Chondrocyte (in vitro differentiated cells): ENCODE measurements at places on chromosomes 2 and 18. TPM values are rescaled to one million over a fixed set of nuclear protein-coding genes. Genes with fewer than 3 reads are reported as not detected.

- H3K4me1 ChIP-seq, result no peaks in the 10 kb centered on the region
- H3K27me3 ChIP-seq, result peaks cover 3% of the 10 kb centered on the region
- no peak overlapping the region for H3K4me3 ChIP-seq
- no peak for DNase-seq
Observed at GRCh38 chr2:108240966-108241365, 1.2 kb downstream of the SULT1C3 start.

DNA sequence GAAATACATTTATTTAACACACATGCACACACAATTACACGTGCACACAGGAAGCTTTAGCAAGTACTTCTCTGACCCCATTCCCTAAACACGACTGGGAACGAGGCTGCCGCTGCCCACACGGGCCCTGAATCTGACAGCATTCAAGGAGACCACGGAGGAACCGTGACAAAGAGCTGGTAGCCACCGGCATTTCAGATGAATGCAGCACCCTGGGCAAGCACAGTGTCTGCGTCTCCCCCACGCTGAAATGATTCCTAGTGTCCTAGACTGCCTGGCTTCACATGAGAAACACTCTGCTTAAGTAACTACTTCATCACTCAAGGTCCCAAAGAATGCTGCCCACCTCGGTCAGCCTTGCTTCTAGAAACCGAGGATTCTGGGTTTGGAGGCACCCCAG lies 95.0 kb downstream of the HDAC4 start:
- peaks cover 20% of the 10 kb centered on the region for H3K4me1 ChIP-seq
- peak; percentile 44 for DNase-seq
- no peaks in the 10 kb centered on the region for H3K36me3 ChIP-seq
- H3K4me3 ChIP-seq, result no peak overlapping the region
- H3K27ac ChIP-seq, result no peak overlapping the region

DNA sequence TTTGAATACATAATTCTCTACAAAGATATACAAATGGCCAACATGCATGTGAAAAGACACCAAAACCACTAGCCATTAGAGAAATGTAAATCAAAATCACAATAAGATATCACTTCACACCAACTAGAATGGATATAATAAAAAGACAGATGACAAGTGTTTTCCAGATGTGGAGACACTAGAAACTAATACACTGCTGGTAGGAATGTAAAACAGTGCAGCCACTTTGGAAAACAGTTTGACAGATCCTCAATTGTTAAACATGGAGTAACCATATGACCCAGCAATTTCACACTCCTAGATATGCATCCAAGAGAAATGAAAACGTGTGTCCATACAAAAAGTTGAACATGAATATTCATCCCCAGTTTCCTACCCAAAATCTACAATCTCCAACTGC lies 9.8 kb upstream of the RAB11FIP5 start:
- H3K4me1 ChIP-seq, result no peaks in the 10 kb centered on the region
- no peak for DNase-seq
- no peak overlapping the region for H3K4me3 ChIP-seq

GRCh38 chr18:8084160-8084559 lies 517.0 kb downstream of the PTPRM start:
- peaks cover 28% of the 10 kb centered on the region for H3K36me3 ChIP-seq
- peaks cover 3% of the 10 kb centered on the region for H3K4me1 ChIP-seq
- no peak for DNase-seq
- no peak overlapping the region for H3K4me3 ChIP-seq
- no peaks in the 10 kb centered on the region for H3K27me3 ChIP-seq

GRCh38 chr2:41906338-41906725 lies 141.5 kb upstream of the PKDCC start:
- H3K27ac ChIP-seq, result no peak overlapping the region
- H3K4me3 ChIP-seq, result no peak overlapping the region
- H3K36me3 ChIP-seq, result no peaks in the 10 kb centered on the region
- H3K27me3 ChIP-seq, result no peaks in the 10 kb centered on the region
- peaks cover 80% of the 10 kb centered on the region for H3K4me1 ChIP-seq

DNA sequence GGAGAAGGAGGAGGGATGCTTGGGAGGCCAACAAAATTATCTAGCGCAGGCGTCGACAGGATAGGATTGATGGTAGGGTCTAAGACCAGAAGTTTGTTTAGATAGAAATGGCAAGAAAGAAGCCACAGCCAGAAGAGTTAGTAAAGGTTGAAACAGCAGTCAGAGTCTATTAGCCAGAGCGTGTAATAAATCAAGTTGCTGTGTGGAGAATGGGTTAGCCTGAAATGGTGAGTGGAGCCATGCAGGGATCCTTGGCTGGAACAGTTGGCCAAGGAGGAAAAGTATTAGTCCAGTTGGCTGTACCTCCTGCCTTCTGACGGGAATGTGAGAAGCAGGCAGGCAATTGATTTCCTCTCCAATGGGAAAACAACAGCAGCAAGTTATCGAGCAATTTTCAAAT lies 190.7 kb upstream of the CCDC68 start:
- no peak for DNase-seq
- H3K4me3 ChIP-seq, result no peak overlapping the region
- H3K4me1 ChIP-seq, result no peaks in the 10 kb centered on the region
- H3K36me3 ChIP-seq, result no peaks in the 10 kb centered on the region
- H3K27me3 ChIP-seq, result no peaks in the 10 kb centered on the region

Gene LTBP1
- 302 to 398 TPM (median 392 TPM) in 3 replicates for total RNA-seq
